ENCODE measurements at places on chromosomes 5 and 9.

GRCh38 chr9:71758785-71759184 lies 9.5 kb downstream of the CEMIP2 start:
- peak; percentile 45 for DNase-seq

- DNase-seq: no peak
These were observed 794.5 kb downstream of the CDH12 start for GRCh38 chr5:22058620-22059019.

- no peak for DNase-seq
These were observed 2.7 kb downstream of the LEAP2 start for GRCh38 chr5:132876020-132876759.

- DNase-seq: no peak
These were observed 146.5 kb downstream of the MTX3 start for GRCh38 chr5:79844571-79844970.

GRCh38 chr5:82692826-82693225 lies 384.4 kb downstream of the TMEM167A start:
- no peak for DNase-seq

- DNase-seq: peak; percentile 72
These were observed 60.8 kb downstream of the SEMA4D start for GRCh38 chr9:89436963-89437625.

- DNase-seq: no peak
These were observed at the start of gene SLC6A3 for GRCh38 chr5:1445313-1445688. Gene SLC6A3, minus strand, starts transcription at chr5:1445440. Its CDS starts 2,243 bp downstream, at chr5:1443197.

- no peak for DNase-seq
These were observed 72.6 kb downstream of the ERMP1 start for GRCh38 chr9:5760338-5760737.

- no peak for DNase-seq
These were observed 85.8 kb downstream of the PHAX start for GRCh38 chr5:126686451-126687126.
